Stimulated activated CD8-positive, alpha-beta memory T cell treated with anti-CD3 and anti-CD28 coated beads, Interleukin-4, amount 100 ng/mL, for 4 hours (primary cell): ENCODE measurements at places on chromosomes 3 and 15.

GRCh38 chr15:38678281-38678680, 113.7 kb upstream of the RASGRP1 start:
- DNase-seq: no peak

GRCh38 chr15:90930861-90931574, 1.3 kb downstream of the HDDC3 start:
- DNase-seq: no peak

DNA sequence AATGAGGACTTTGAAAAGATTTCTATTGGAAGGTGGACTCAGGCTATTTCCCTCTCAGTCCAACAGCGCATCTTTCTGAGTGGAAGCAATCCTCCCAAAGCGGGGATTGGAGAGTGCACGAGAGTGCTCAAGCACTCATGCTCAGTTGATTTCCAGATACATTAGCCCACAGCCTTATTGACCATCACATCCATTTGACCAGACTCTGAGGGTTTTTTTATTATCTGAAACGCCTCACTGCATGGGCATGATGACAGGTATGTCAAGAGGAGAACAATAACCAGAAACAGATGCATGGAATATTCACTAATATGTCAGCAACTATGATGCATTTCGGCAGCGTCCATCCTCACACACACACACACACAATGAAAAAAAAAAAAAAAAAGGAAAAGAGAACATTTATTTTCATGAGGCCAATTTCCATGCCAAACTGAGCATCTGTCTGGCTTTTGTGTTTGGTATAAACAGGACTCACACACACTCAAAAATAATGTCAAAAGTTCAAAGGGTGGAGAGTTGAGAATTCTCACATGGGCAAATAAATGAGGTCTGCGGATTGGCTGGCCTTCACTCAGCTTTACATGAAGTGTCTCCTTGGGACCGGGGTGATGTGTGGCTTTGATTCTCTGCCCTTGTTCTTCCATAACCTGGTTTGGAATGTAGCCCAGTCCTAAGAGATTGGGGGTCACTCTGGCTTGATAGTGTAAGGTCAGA, 371.6 kb downstream of the MCTP2 start:
- no peak for DNase-seq

DNA sequence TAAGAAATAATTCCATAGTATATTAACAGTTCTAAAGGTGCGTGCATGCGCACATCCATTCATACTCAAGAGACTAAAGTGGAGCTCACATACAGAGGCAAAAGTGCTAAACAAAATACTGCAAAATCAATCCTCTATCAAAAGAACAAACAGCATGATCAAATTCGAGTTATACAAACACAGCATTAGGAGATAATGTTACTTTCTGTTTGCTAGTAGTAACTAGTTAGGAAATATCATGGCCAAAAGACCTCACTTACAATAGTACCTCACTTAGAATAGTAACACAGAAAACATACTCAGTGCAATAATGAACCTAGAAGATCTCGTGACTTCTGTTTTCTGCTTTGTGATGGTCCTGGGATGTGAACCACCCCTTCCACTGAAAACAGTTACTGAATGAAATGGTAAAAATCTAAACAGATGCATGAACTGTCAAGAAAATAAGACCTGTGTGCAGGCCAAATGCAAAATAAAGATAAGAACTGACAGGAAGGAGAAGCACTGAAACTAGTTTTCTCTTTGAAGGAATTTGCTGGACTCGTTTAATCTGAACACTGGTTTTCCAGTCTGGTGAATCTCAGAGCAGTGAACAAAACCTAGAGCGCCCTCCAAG, 20.9 kb upstream of the CEMIP start:
- DNase-seq: no peak

GRCh38 chr3:179713643-179714090, 60.8 kb downstream of the USP13 start:
- DNase-seq: no peak

DNA sequence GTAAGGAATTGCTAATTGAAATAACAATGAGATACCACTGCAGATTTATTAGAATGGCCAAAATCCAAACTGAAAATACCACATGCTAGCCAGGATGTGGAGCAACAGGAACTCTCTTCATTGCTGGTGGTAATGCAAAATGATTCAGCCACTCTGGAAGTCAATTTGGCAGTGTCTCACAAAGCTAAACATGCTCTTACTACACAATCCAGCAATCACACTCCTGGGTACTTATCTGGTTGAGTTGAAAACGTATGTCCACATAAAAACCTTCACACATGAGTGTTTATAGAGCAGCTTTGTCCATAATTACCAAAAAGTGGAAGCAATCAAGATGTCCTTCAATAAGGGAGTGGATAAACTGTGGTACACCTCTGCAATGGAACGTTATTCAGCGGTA, 113.3 kb downstream of the SMAD6 start:
- no peak for DNase-seq

DNA sequence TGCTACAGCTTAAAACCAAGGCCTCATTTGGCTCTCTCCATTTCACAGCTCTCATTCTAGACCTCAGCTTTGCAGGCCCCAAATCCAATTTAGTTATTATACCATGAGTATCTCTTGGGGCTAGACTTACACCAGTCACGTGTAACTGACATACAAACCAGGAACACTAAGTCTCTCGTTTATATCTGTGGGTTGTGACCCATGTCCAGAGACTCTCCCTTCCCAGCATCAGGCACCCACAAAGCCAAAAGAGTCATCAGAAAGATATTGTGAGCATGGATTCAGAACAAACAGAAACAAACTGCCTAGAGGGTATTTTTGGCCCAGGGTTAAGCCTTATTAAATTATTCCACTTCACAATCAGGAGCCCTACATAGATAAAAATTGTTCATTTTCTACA, 5.6 kb upstream of the CCDC13 start:
- DNase-seq: no peak
